NCI-H1417 (cell line): ENCODE measurements at places on chromosomes 6 and 20.

- DNase-seq = no peak
These were observed 36.0 kb downstream of the KCNK5 start for GRCh38 chr6:39193201-39193791.

GRCh38 chr6:85192186-85192585 is 257.7 kb upstream of the NT5E start:
- no peak for DNase-seq

- no peak for DNase-seq
These were observed 22.1 kb upstream of the ZNF76 start for GRCh38 chr6:35237476-35237875.

- no peak for DNase-seq
These were observed 6.7 kb downstream of the RAD21L1 start for GRCh38 chr20:1232286-1233111.

GRCh38 chr20:33993576-33994221 is at the start of gene RALY:
TSS of gene RALY (plus strand) at chr20:33993911. CDS start at chr20:34072075, 78,164 bp downstream.
- DNase-seq = no peak

GRCh38 chr20:3011752-3012151 is 31.7 kb upstream of the GNRH2 start:
- no peak for DNase-seq

GRCh38 chr6:163867518-163868292 is 453.2 kb downstream of the QKI start:
- no peak for DNase-seq

DNA sequence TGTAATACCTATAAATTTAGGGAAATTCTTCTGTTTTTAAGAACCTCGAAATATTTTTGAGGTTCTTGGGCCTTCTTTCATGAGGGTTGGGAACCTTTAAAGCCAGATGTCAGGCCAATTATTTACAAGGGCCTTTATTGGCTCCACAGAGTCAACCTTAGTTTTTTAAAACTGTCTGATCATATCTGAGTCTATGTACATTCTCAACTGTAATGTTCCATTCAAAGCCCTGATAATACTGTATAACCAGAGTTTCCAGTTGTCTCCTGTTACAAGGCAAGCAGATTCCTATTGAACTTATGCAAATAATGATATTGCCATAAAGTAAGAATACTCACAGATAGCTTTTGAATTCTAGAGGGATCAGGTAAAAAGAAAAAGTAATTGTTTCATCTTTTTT is 545.5 kb downstream of the EPM2A start:
- peak; percentile 79 for DNase-seq

DNA sequence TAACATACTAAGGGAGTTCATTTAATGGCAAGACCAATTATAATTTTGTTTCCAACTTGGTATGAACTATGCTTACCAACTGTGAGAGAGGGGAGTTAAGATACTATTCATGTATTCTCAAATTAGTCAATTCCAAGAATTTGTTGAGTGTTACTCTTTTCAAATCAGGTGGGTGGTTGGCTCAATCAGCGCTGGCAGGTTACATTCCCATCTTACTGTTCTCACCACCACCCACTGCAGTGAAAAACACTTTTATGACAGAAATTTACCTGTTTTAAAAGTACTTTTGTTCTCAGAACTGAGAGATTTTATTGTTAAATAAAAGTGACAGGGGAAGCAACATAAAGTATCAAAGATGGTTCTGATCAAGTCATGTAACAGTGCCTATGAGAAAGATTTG is 642.0 kb downstream of the PRKN start:
- DNase-seq = no peak

DNA sequence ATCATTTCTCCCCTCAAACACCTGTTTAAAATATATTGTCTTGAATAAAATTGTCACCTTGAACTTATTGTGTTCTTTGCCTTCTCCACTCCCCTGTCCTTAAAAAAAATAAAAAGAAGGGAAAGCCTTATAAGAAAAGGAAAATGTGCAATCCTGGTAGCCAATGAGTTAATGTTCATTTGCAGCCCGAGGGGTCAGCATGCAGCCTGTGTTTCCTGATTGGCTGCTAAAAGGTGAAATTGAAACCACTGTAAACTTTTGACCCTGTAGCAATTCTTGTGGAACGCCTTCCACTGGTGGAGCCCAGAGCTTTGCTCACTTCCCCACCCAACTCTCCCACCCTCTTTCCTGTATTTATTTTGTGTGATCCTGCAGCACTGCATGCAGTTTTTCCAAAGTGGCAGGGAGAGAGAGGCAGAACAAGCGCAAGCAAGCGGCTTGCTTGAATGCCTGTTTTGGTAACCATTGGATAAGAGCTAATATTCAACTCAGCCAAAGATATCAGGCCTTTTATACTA is 74.9 kb downstream of the NCOA3 start:
- DNase-seq = peak; percentile 83

DNA sequence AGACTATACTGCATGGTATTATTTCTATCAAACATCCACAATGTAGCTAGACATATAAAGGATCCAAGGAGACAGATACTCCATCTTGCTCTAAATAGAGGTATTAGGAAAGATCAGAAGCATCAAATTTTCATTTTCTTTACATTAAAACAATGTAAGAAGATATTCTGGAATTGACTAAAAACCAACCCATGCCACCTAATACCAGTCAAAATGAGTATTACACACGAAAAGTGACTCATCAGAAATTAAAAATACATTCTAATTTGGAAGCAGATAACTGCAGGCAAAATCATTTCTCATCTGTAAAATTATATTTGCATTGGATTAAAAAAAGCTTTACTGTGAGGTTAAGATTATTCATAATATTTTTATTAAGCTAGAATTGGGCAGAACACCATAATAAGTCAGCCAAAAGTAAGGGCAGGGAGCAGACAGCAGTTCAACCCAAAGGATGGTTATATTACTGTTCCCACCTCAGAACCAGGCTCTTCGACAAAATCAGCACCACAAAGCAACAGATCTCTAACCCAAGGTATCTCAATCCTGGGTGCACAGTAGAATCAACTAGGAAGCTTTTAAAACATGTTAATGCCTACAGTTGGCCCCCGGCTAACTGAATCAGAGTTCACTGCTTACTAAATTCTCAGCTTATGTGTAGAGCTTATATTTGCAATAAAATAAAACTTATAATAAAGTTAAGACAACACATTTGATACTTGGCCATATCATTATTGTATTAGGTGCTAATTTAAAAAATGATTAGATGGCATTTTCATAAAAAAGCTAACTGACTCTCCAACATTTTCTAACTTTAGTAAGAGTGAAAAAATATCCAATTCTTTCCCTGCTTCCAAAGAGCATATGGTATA is 35.2 kb downstream of the SAMD3 start:
- no peak for DNase-seq

DNA sequence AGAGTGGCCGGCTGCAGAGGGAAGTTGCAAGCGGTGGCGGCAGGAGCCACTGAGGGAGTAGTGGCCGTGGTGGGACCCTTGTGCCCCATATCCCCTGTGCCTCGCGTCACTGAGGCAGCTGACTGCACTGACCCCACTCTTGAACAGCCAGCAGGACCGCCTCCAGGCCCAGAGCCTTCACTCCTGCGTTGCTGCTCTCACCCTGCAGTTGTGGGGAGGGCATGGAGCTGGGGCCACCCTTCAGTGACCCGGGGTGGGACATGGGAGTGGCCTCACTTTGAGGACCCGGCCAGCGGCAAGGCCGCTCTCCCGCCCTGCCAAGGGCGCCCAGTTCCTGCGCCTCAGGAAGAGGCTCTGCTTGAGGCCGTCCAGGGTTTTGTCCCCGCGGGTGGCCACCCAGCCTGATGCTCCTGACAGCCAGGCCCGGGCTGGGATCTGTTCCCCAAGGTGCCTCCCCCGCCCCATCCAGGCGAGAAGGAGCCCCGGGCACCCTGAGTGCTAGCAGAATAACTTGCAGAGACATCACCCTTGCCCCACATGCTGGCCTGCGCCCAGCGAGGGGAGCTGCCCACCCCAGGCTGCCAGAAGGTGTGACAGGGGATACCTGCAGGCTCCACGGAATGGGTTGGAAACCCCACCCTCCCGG is 44.4 kb downstream of the HLA-DRA start:
- no peak for DNase-seq

- DNase-seq = no peak
These were observed 596.8 kb downstream of the TFAP2B start for GRCh38 chr6:51415501-51415900.

- DNase-seq = peak; percentile 19
These were observed 19.4 kb downstream of the GPX6 start for GRCh38 chr6:28496099-28496779.

DNA sequence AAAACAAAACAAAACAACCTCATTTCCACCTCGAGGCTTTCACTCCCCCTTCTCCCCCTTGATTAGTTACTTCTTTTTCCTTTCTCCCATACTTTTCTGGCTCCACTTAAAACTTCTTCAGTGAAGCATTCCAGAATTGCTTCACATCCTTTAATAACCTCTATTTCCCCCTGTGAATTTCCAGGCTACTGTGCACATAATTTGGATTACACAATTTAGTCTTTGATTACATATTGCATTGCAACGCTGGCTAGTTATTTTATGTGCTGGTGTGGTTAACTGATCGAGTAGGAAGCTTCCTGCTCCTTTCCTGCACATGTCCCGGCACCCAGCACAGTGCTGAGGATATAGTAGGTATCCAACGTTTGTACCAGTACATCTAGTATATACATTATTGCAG is 28.1 kb upstream of the EEF1E1 start:
- no peak for DNase-seq

GRCh38 chr6:6643398-6643797 is 54.9 kb downstream of the LY86 start:
- no peak for DNase-seq

- no peak for DNase-seq
These were observed 185.2 kb upstream of the ARG1 start for GRCh38 chr6:131387562-131388447.

GRCh38 chr6:30542915-30543314 is 13.4 kb downstream of the GNL1 start:
- no peak for DNase-seq

DNA sequence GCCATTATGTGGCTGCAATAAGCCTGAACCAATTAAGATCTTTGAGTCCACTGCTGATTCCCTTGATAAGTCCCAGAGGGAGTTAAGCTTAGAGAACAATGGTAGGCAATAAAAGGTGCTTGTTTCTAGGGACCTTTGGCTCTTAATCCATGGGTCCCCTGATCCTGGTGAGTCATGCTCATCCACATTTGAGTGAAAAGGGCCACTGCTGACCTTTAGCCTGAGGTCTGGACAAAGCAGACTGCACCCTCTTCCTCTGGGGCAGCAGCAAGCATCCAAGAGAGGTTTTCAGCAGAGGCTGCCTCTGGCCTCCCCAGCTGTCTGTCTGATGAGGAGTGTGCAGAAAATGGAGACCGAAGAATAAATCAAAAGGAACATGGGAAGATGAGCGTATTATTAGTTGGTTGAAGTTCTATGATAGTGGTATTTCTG is 16.1 kb upstream of the SCGN start:
- DNase-seq = no peak

DNA sequence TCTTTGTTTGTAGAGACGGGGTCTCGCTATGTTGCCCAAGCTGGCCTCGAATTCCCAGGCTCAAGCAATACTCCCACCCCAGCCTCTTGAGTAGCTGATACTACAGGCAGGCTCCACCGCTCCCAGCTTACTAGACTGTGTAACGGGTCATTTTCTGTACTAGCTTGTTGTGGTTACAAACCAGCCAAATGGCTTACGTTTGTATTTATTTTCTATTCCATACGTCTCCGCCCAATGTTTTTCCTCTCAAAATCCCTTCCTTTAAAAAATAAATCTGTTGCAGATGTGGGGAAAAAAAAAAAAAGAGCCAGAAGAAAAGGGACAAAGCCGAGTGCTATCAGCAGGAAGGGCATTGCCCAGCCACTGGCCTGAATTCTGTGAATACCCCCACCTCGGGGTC is 41.6 kb downstream of the PRND start:
- no peak for DNase-seq

DNA sequence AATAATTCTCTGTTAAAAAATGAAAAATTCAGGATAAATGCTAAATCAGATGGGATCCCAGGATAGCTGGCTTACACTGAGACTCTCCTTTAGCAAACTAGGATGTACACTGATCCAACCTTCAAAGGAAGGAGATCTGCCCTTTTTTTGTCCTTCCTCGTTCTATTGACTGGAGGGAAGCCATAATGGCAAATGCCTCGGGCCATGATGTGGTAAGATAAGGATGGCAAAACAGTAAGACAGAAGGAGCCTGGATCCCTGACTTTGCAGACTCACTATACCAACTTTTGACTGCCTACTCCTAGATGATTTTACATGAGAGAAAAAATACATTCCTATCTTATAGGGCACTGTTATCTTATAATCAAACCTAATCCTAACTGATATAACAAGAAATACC is 156.9 kb upstream of the BEND3 start:
- DNase-seq = no peak

DNA sequence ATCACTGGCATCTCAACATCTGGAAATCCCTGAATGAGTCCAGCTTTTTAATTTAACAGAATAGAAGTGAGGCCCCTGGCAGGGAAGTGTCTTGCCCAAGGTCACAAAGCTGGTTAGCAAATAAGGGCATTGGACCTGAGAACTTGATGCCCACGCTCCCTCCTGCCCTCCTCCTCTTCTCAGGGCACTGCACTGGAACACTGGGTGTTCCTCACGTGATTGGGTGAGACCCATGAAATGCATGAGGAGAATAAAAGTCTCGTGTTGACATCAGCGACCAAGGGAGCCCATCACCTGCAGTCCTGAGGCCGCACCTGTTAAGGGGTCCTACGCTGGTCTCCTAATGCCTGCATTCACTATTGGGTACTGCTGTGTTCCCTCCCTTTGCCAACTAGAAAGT is 7.4 kb downstream of the FAM50B start:
- no peak for DNase-seq

- no peak for DNase-seq
These were observed 10.8 kb downstream of the SERAC1 start for GRCh38 chr6:158157064-158157764.

- DNase-seq = no peak
These were observed 78.5 kb upstream of the HDAC2 start for GRCh38 chr6:114049367-114049966.

GRCh38 chr6:38259736-38260135 is 380.0 kb downstream of the BTBD9 start:
- no peak for DNase-seq

- no peak for DNase-seq
These were observed 202.8 kb upstream of the AGPAT4 start for GRCh38 chr6:161476711-161477110.

DNA sequence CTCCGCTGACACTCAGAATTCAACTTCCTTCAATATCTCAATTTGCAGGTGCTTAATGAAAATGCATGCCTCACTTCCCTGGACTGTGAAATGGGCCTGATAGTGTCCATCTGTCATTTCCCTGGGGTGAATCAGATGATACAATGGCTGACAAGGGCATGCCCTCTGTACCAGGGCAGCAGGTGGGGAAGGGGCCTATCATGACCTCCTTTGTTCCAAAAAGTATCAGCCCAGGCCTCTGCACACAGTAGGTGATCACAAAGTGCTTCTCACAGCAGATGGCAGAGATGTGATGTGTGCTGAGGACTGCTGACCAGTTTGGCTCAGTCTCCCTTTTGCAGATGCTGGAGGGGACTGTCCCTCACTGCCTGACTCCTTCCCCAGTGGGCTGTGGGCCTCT is 44.3 kb downstream of the DLGAP4 start:
- no peak for DNase-seq

DNA sequence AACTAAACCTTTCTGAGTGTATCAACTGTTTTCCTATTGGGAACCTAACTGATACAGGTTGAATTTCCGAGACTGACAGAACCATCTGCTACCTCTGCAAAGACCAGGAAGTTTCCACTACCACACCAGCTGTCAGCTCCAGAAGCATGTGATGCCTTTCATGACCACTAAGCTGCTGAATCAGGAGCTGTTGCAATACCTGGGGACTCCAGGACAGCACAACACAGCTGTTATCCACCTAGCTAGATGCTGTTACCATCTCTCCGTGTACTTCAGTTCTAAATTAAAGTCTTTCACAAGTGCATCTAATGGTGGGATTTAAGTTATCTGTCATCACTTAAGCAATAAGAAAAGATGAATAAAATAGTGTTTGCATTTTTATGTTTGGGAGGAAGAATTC is 158.2 kb upstream of the IMPG1 start:
- no peak for DNase-seq
